ENCODE measurements at places on chromosomes 1 and 21.
A peak's percentile ranks its signal among the peaks of the same experiment; 100 is the strongest.

- peak; percentile 100 for DNase-seq
Measured at GRCh38 chr1:1324524-1325287, at the start of the genes CPTP and INTS11. Gene CPTP, plus strand, starts transcription at chr1:1324802. Its CDS starts 2,109 bp downstream, at chr1:1326911. Gene INTS11, minus strand, starts transcription at chr1:1324660. Its CDS starts 52 bp downstream, at chr1:1324608.

DNA sequence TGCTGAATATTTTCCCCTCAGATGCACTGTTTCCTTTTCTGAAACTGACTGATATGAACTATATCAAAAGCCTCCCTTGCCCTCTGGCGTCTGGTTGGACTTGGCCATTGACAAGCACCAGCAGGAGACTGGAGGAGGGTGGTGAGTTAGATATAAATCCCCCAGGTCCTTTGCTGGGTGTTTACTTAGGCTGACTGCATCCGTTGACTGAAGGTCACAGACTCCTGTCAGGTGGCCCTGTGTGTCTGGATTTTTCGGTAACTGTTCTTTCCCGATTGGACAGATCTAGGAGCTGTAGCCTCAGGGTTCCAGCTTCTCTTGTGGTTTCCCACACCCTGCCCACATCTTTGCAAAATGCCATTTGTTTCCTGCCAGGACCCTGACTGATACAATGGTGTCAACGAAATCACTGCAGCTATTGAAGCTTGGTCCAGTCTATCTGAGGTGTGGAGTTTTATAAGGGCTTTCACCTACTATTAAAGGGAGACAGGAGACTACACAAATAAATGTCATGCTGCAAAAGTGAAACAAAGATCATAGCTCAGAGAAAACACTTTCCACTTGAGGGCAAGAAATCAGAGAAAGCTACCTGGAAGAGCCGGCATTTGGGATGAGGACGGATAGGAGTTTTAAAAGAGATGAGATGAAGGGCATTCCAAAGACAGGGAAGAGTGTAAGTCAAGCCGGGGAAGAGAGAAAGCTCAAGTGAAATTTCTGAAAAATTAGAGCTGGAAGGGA lies 1.5 kb upstream of the MAGI3 start:
- peak; percentile 35 for DNase-seq

DNA sequence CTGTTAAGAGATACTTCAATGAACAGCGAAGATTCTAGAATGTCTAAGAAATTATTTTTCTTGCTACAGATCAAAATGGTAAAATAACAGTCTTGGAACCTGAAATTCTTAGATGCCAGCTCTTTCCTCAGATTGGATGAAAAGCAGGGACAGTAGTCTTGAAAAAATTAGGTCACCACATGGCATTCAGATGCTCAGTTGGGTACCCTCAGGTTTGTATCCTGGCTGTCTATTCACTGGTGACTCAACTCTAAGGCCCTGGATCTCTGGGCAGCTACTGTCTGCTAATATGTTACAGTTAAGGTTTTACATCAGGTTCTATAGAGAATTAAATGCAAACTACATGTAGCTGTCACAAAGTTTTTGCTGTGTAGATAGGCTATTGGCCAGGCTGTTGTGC lies 528.9 kb upstream of the ADAMTS5 start:
- DNase-seq, result no peak

DNA sequence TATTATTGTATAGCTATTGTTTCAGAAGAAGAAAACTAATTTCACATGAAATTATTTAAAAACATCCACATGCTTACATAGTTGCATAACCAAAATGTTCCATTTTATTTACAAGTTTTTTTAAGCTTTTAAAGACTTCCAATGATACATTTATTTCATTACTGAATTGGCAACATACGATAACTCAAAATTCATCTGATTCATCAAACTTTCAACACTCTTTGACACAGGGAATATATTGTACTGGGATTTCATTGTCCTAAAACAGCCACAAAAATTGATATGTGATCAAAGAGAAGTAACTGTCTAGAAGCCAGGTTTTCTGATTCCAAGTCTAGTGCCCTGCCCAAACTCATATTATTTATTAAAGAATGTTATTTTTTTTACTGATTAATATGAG lies 131.4 kb upstream of the USP24 start:
- no peak for DNase-seq

- no peak for DNase-seq
Measured at GRCh38 chr1:157359314-157360022, 192.8 kb downstream of the FCRL5 start.

GRCh38 chr1:147579532-147579931 lies 38.2 kb downstream of the BCL9 start:
- DNase-seq, result no peak

- DNase-seq, result no peak
Measured at GRCh38 chr1:170594066-170594626, 62.2 kb downstream of the GORAB start.

- DNase-seq, result no peak
Measured at GRCh38 chr1:65372557-65372956, 47.9 kb upstream of the LEPR start.

DNA sequence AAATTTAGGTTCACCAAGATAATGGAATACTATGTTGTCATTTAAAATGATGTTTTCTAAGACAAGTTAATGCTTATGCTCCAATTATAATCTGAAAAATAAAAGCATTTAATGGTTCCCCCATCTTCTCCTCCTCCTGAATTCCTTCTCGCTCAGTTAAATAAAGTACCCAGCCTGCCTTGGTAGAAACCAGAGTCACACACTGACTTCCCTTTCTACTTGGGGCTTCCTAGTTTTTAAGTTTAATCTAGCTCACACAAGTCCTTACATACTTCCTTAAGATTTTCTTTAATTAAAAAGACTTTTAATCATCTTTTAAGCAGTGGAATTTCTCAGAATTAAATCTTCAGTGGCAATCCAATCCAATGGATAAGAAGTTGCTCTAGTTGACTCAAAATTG lies 32.9 kb downstream of the CD58 start:
- DNase-seq, result no peak

DNA sequence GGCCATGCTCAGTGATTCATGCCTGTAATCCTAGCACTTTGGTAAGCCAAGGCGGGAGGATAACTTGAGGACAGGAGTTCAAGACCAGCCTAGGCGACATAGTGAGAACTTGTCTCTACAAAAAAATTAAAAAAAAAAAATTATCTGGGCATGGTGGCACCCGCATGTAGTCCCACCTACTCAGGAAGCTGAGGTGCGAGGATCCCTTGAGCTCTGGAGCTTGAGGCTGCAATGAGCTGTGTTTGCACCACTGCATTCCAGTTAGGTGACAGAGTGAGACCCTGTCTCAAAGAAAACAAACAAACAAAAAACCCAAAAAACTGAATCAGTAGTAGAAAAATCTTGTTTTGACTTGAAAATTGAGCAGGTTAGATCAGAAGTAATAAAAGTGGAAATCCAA lies 67.1 kb upstream of the IPO9 start:
- DNase-seq, result no peak

- no peak for DNase-seq
Measured at GRCh38 chr21:41899426-41900202, 20.5 kb upstream of the PRDM15 start.

GRCh38 chr1:59768792-59769735 lies 45.7 kb upstream of the HOOK1 start:
- no peak for DNase-seq

All from osteoblast (primary cell).